ENCODE measurements at places on chromosomes 16 and 17. TPM values are rescaled to one million over a fixed set of nuclear protein-coding genes. Genes with fewer than 3 reads are reported as not detected.

DNA sequence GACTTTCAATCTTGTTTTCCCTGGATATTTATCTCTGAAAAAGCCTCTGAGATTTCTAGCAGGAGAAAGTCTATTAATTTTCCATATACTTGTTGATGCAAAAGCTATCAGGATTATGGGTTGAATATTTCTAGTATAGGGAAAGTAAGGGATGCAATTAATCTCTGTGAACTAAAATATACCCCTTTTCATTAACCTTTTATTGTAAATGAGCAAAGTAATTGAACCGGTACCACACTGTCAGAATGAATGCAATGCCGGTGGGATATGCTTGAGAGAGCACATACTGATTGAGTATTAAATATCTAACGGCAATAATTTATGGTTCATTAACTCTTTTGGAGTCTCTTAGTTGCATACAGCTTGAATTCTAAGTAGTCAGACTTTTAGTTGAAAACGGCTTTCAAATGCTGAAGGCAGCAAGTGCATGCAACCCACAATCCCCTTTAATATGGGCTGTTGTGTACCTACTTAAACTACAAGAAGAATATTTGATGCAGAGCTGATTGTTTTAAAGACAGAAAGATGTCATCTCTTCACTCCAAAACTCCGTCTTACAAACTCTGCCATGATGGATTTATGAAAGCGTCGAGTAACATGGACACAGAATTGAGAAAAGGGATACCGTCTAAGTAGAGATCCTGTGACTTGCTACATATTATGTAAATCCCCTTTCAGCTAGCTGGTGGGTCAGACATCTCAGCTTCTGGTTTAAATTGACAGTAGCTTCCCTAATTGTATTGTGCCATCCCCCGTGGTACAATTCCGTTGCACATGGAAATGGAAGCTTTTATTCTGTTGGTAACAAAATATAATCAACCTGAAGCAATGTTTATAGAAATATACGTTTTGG is 141.3 kb upstream of the CDH8 start:
- no peaks in the 10 kb centered on the region for H3K4me1 ChIP-seq
- H3K27ac ChIP-seq = no peak overlapping the region
- H3K27me3 ChIP-seq = no peaks in the 10 kb centered on the region
- no peaks in the 10 kb centered on the region for H3K36me3 ChIP-seq
- no peak for DNase-seq
- H3K4me3 ChIP-seq = no peak overlapping the region

DNA sequence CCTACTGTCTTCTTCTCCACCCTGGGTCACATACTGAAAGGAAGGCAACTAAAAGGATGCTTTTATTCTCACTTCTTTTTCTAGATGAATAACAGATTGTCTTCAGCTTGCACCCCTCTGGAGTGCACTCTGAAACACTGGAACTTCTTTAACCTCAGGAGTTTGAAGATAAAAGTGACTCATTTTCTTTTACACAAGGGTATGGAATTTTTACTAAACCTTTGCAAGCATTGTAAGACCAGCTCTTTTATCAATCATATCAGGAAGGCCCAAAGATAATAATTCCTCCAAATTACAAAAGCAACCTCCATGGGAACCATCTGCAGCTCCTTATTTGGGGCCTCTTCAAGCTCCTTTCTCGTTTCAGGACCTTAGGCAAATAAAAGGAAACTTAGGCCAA is 193.5 kb upstream of the KIF2B start:
- H3K4me1 ChIP-seq = peaks cover 4% of the 10 kb centered on the region
- DNase-seq = peak; percentile 3
- no peak overlapping the region for H3K27ac ChIP-seq
- no peak overlapping the region for H3K4me3 ChIP-seq

DNA sequence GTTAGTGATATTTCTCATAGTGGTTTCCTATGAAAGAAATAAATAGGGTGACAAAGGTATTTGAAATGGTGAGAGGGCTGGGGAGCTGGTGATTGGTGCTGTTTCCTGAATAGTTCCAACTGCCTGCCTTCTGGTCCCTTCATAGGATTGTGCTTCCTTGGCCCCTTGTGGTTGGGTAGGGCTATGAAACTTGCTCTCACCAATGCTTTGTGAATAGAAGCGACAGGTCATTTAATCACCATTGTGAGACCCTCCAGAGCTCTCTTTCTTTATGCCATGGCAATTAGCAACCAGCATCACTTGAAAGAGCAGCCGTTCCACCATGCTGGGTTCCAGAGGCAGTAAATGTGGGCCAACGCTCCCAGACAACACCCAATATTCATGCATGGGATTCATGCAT is 23.7 kb upstream of the WWOX start:
- no peaks in the 10 kb centered on the region for H3K36me3 ChIP-seq
- no peak for DNase-seq
- H3K4me3 ChIP-seq = no peak overlapping the region
- no peak overlapping the region for H3K27ac ChIP-seq
- no peaks in the 10 kb centered on the region for H3K4me1 ChIP-seq

Gene USP10
- 48.6 TPM for total RNA-seq
